ENCODE measurements at places on chromosomes 12 and 14.

DNA sequence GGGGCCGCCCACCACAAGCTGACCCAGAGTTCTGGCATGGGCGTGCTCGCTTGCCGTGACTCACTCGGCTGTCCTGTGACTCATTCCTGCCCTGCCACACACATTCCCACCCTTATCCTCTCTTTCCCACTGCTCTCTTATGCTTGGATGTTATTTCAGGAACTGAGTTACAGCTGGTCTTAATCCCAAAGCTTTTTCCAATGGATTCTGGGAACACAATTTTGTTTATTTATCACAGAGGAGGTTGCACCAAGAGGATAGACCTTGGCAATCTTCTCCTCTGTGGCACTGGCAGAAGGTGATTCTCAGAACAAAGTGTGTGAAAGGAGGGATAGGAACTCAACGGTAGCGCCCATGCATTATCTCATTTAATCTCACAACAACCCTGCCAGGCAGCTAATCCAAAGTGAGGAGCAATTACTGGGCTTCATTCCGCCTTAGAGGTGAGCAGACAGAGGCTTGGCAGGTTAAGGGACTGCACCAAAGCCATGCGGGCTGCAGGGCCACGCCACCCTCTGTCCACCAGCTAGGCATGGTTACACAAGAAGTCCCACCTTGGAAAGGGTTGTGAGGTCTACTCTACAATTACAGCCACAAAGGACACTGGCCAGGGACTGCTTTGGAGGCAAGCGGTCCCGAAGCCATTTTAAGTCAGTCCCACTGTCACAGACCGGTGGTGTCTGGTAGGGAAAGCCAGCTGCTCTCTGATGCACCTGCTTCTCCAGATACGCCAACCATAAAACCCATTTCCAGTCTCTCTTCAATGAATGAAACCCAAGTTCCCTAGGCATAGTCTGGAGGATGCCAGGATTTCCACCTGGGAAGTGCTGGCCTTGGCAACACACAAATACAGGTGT, 32.9 kb downstream of the SYNE3 start:
- DNase-seq: no peak

- no peak for DNase-seq
Observed at GRCh38 chr14:94483729-94484275, 7.8 kb upstream of the SERPINA9 start.

- peak; percentile 41 for DNase-seq
Observed at GRCh38 chr12:113479590-113480335, 8.1 kb upstream of the LHX5 start.

- no peak for DNase-seq
Observed at GRCh38 chr14:83173687-83174086, 1640.0 kb upstream of the SEL1L start.

GRCh38 chr12:45089411-45090075, 38.6 kb upstream of the DBX2 start:
- no peak for DNase-seq

DNA sequence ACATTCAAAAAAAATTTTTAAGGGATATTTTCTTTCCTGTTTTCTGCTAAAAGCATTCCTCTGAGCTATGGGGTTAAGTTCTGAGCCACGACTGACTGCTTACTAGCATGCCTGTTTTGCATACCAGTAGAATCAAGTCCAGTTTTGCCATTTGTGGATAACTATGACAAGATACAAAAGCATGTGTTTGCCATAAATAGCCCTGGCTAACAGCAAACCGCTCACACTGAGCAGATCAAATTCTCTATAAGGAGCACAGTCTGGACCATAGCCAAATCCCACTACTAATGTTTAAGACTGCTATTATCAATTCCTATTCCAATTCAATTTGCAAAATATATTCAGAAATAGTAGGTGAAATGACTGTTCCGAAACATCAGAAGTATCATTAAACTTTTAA, 3.2 kb downstream of the CFL2 start:
- no peak for DNase-seq

- DNase-seq: peak; percentile 69
Observed at GRCh38 chr12:49198431-49199155, 9.7 kb upstream of the TUBA1A start.

- no peak for DNase-seq
Observed at GRCh38 chr12:20444595-20445170, 76.3 kb downstream of the PDE3A start.

All from C1 segment of cervical spinal cord (tissue), 14 donors.